PC-9 (cell line): ENCODE measurements at places on chromosomes 7 and 10.

DNA sequence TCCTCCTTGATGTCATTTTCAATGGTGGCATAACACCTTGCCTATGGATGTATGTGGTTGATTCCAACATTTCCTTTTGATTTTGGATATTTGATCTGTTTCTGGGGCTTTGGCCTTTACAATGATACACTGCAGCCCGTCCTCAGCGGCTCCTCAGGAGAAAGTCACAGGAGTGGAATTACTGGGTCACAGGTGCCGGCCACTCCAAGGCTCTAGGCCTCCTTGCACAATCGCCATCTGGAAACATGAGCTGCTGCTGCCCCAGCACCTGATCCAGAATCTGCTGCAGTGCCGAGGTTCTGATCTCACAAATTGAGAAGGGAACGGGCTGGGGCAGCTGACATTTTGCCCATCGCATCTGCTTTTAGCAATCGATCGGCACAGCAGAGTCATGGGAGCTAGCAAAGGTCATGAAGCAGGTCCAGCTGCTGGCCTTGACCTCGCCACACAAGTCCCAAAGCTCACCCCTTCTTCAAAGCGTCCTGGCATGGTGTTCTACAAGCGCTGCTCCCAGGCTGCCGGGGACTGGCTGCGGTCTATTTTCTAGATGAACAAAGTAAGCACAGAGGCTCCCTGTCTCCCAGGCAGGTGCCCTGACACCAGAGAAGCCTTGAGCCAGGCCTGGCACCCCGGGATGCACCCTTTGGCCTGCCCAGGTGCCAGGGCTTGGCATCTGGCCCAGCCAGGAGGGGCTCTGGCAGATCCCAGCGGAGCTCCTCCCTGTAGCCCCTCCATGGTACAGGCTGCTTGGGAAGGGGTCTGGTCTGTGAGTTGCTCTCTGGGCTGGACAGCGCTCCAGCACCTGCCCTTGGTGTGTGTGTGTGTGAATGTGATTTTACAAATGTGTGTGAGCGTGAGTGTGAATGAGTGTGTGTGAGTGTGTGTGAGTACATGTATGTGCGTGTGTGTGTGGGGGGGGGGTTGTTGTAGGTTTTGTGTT lies 201.8 kb downstream of the GLRX3 start:
- no peak for DNase-seq

DNA sequence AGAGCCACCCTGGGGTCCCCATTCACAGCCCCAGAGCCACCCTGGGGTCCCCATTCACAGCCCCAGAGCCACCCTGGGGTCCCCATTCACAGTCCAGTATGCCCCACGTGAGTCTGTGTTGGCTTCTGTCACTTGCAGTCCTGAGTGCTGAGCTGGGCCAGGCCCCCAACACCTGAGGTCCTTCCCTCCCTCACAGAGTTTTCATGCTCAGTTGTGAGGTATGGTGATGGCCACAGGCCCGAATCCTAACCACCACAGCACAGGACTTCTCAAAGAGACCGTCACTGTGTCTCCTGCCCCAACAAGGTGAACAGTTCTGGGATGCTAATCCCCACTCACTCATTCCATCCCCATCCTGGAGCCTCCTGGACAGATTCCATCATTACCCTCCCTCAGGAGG lies 239.2 kb downstream of the PTPRN2 start:
- no peak for DNase-seq

DNA sequence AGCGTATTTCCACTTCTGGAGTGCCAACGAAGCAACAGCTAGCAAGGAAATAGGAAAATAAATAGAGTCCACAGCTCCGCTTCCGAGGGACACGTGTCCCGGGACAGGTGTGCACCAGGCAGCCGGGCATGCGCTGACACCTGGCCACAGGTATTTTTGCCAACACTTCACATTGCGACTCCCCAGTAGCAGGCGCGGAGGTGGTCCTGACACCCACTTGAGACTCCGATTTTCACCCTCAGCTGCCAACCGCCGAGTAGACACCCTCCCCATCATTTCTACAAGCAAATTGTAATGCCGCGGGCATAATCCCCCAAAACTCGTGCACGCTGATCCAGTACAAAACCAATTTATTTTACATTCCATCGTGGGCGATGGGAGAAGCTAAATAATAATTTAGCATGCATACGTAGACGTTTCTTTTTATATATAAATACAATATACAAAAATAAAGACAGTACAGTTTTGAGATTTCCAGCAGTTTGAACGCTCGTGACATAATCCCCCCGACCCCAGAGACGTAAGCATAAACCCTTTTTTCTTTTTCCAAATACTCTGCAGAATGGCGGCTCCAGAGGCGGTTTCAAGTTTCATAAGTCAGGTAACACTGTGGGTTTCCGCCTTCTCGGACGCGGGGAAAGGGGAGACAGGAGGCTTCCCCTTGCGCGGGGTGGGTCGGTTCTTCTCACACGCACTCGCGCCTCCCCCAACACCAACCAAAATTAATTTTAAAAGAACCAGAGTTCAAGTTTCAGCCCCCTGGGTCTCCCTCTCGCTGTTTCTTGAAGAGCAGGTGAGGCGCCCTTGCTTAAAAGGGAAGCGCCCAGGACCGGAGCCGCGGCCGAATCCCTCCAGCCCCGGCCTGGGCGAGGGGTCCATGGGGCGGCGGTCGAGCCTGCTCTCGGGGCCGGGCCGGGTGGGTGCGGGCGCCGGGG lies 5.7 kb downstream of the MNX1 start:
- DNase-seq: no peak

DNA sequence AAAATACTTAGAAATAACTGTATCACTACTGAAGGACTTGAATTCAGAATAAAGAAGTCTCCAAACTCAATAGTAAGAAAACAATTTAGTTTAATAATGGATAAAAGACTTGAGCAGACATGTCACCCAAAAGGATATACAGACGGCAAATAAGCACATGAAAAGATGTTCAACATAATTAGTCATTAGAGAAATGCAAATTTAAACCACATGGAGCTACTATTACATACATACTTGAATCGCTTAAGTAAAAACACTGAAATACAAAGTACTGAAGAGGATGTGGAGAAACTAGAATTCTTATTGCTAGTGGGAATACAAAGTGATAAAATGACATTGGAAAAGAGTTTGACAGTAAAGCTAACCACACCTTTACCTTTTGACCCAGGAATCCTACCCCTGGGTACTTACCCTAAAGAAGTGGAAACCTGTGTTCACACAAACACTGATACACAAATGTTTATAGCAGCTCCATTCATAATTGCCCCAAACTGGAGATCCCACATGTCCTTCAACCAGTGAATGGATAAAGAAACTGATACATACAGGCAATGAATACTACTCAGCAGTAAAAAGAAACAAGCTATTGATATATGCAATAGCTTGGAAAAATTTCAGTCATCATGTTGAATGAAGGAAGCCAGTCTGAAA lies 54.3 kb upstream of the NFKB2 start:
- DNase-seq: no peak

GRCh38 chr7:65441010-65441409 lies 67.4 kb downstream of the ZNF92 start:
- DNase-seq: no peak

- no peak for DNase-seq
These were observed 20.3 kb upstream of the HECTD2 start for GRCh38 chr10:91389636-91390512.

GRCh38 chr7:107077699-107078516 lies 33.4 kb downstream of the PRKAR2B start:
- DNase-seq: no peak

GRCh38 chr7:98913026-98913425 lies 34.7 kb downstream of the TRRAP start:
- no peak for DNase-seq

GRCh38 chr10:115514895-115515294 lies 421.7 kb downstream of the ATRNL1 start:
- DNase-seq: no peak

- DNase-seq: no peak
These were observed 5.8 kb upstream of the IGFBP1 start for GRCh38 chr7:45882465-45882810.

- DNase-seq: no peak
These were observed 296.3 kb upstream of the NPSR1 start for GRCh38 chr7:34361663-34362250.

GRCh38 chr7:72334066-72334465 lies 78.1 kb downstream of the CALN1 start:
- DNase-seq: no peak

GRCh38 chr7:101377189-101377736 lies 14.6 kb downstream of the COL26A1 start:
- no peak for DNase-seq

DNA sequence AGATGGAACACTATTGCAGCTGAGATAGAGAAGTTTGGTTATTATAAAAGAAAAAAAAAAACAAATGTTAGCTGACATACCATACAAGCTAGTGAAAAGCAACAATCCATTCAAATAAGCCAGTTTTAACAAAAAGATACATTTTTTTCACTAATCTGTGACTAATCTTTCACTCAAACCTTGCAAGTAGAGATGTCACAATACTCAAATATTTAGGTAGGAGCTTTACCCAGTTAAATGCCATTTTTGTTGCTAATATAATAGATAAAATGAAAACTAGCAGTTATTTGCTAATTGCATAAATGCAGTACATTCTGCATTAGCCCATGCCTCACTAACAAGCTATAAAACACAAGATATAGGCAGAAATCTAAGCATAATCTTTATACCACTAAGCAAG lies 123.6 kb downstream of the BTAF1 start:
- DNase-seq: no peak

DNA sequence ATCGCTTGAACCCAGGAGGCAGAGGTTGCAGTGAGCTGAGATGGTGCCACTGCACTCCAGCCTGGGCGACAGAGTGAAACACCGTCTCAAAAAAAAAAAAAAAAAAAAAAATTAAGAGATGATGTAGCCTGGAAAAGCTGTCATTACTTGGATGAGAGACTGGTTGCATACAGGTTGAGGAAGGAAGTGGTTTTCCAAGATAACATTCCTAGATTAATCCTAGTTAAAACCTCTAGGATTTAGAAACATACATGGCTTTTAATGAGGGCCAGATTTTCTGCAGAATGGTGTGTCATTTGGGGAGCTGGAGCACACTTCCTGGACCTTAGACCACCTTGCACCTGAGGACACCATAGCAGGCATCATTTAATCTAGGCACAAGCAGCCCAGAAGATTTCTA lies 17.8 kb downstream of the VWA2 start:
- no peak for DNase-seq

DNA sequence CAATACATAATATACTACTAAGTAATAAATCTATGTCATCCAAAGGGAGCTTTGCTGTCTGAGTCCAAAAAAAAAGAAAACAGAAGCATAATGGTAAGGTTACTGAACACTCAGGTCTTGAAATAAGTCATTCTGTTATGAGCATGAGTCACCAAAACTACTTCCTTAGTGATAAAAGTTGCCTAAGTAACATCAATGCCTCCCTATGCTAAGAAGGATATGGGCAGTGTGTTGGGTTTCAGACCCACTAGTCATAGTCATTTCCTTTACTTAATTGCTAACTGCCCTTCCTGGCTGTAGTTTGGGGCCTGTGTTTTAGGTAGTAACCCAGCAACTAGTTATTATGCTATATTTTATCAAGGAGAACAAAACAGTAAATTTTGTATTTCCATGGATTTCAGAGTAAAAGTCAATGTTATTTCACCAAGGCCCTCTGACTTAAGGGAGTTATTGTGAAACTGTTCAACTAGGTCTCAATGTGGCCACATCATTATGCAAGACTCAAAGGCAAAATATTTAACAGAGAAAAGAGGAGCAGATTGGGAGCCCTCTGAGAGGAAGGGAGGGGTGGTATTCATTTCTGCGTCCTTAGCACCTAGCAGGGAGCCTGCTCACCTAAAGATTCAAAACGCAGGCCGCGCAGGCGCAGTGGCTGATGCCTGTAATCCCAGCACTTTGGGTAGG lies 11.7 kb upstream of the VIM start:
- peak; percentile 95 for DNase-seq

DNA sequence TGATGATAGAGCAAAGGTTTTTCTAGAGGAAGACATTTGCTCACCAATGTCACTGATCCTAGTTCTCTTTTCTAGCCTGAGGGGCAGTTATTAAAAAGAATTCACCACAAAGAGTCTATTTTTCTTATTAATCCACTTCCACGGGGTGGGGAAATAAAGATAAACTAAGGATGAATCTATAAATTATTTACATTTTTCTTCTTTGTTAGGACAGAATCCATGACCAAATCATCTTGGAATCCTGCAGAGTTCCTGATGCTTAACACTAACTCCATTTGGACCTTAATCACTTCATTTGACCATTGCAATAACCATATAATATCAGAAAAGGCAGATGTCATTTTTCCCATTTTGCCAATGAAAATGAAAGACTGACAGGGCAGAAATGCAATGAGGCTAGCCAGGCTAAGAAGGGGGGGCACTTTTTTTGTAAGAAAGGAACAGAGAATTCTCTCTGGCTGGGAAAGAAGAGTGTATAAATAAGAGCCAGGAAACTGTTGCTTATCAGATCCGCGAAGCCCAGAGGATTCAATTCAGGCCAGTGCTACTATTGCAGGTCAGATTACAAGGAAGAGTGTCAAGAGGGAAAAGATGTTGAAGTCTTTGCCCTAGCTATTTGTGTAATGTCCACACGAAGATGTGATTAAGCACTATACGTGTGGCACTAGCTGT lies 433.2 kb downstream of the TNS3 start:
- DNase-seq: no peak
